ENCODE measurements at places on chromosomes 2 and 18. TPM values are rescaled to one million over a fixed set of nuclear protein-coding genes. Genes with fewer than 3 reads are reported as not detected.

TMEM182 gene
- 1.5 TPM for polyA plus RNA-seq

MC4R gene
- polyA plus RNA-seq, result 0.02 TPM

SPHKAP gene
- polyA plus RNA-seq, result 0.02 TPM

DNAH7 gene
- 2.7 TPM for polyA plus RNA-seq

RTP5 gene
- 0.08 TPM for polyA plus RNA-seq

TRIP12 gene
- 52.8 TPM for polyA plus RNA-seq

CPO gene
- 0.14 TPM for polyA plus RNA-seq

AFF3 gene
- polyA plus RNA-seq, result 5.0 TPM

NEU4 gene
- polyA plus RNA-seq, result 0.59 TPM

RASGRP3 gene
- polyA plus RNA-seq, result 3.6 TPM

PSMA8 gene
- not detected for polyA plus RNA-seq

ANKRD62 gene
- polyA plus RNA-seq, result not detected

C2orf92 gene
- polyA plus RNA-seq, result 16.4 TPM

MC2R gene
- not detected for polyA plus RNA-seq

LRRTM1 gene
- polyA plus RNA-seq, result 0.08 TPM

PRKAG3 gene
- polyA plus RNA-seq, result not detected
